ENCODE measurements at places on chromosomes 16 and 17.

- no peak for DNase-seq
Measured at GRCh38 chr16:86198206-86199118, 299.5 kb downstream of the IRF8 start.

DNA sequence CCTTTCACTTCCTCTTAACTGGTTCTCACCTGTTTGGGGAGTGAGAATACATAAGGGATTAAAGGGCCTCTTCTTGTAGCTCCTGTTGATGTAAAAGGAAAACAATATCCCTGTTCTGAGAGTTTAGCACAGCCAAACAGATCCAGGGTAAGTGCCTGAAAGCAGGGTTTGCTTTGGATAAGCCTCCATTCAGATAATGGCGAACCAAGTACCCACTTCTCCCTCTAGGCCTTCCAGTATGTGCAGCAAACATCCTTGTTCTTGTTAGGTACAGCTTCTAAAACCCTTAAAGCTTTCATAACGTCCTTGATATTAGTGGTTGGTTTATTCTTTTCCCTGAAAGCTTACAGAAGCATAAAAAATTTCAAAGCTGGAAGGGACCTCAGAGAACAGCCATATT lies 130.6 kb upstream of the DNAH9 start:
- DNase-seq, result no peak

DNA sequence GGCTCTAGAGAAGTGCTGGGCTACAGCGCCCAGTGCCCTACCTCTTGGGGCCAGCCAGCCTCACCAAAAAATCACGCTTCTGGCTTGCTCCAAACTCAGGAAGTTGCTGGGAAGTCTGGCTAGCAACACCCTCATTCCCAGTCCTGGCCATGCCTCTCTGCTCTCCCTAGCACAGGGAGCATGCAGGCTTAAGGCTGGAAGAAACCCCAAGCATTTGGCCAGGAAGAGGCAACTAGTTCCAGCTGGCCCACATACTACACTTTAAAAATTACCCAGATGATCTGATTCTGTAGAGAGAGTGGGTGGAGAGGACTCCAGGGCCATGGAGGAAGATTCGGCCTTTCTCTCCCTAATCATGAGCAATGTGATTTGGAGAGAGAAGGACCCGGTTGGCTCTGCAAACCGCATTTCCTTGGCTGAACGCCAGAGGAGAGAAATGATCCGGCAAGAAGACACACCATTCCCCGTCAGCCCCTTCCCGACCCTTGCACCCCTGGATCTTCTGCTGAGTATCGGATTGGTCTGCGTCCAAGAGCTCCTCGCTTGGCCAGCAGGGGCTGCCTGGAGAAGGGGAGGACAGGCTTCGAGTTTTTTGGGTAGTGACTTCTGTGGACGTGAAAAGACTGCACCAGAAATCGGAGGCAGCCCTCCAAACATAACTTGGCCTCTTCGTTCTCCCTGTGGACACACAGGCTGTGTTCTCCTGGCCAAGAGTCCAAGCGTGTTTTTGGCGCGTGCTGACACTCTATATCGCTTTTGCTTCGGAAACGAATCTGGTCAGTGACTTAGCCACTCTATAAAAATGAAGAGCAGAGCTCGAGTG lies 406.3 kb downstream of the WWOX start:
- DNase-seq, result peak; percentile 15

- DNase-seq, result no peak
Measured at GRCh38 chr16:84552135-84552534, 47.7 kb upstream of the MEAK7 start.

GRCh38 chr17:31811101-31811500 lies 47.9 kb downstream of the COPRS start:
- no peak for DNase-seq

- no peak for DNase-seq
Measured at GRCh38 chr16:58853854-58854791, 120.0 kb upstream of the GOT2 start.

GRCh38 chr17:67829331-67829730 lies 4.0 kb downstream of the BPTF start:
- no peak for DNase-seq

- DNase-seq, result no peak
Measured at GRCh38 chr17:13047011-13047606, 29.3 kb upstream of the ELAC2 start.

- no peak for DNase-seq
Measured at GRCh38 chr16:89633064-89633631, 19.7 kb downstream of the DPEP1 start.

GRCh38 chr17:78952706-78953105 lies 27.0 kb downstream of the LGALS3BP start:
- no peak for DNase-seq

DNA sequence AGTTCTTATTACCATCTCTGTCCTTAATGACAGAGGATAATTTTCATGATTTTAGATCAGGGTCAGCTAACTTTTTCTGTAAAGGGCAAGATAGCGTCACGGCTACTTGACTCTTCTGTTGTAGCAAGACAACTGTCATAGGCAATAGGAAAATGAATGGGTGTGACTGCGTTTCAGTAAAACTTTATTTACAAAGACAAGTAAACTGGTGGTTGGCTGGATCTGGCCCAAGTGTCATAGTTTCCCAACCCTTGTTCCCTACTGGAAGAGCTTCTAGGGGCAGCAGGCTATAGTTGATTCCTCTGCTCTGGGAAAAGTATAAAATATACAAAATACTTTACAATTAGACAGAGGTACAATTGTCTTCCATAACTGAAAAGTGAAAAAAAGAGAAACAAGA lies 50.6 kb upstream of the VPS4A start:
- DNase-seq, result no peak

DNA sequence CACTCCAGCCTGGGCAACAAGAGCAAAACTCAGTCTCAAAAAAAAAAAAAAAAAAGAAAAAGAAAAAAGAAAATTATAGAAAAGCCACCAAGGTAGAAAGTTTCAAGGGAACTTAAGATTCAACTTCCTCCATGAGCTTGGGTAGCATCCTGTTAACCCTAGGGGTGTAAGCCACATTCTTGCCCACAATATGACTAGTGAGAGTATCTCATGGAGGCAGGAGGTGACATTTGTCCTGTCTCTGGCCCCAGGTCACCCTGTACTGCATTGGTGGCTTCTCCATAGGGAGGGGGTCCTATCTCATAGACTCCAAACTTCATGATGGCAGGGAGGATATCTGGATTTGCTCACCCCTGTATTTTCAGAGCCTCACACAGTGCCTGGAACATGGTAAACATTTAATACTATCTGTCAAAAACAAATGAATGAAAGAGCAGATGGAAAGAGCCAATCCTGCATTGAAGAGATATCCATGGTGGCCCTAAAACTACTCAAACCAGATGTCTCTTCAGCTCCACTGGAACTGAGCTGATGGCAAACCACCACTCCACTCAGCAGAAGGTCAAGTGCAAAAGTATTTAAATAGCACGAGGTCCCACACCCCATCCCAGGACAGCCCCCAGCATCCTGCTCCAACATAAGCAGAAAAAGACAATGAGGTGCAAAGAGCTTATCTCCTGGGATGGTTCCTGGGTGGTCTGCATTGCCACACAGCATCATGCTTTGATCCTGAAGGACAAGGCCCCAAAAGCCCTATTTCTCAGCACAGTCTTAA lies 50.3 kb downstream of the EMP2 start:
- DNase-seq, result no peak

- DNase-seq, result no peak
Measured at GRCh38 chr16:9919460-9919859, 262.8 kb downstream of the GRIN2A start.

DNA sequence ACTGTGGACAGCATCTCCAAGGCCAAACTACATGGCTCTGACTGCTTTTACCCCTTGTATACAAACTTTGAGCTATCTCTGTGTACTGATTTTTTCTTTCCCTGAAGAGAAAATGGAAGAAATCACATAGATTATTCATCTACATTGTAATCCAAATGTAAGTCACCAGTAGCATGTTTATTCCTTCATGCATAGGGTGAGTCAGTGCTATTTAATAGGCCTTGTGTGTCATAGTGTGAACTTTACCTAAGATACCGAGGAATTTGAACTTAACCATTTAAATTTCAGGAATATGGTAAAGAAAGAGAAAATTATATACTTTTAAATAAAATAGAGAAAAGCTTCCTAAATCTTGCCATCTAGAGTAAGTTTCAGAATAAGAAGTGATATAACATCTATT lies 16.5 kb downstream of the PHKB start:
- DNase-seq, result no peak

DNA sequence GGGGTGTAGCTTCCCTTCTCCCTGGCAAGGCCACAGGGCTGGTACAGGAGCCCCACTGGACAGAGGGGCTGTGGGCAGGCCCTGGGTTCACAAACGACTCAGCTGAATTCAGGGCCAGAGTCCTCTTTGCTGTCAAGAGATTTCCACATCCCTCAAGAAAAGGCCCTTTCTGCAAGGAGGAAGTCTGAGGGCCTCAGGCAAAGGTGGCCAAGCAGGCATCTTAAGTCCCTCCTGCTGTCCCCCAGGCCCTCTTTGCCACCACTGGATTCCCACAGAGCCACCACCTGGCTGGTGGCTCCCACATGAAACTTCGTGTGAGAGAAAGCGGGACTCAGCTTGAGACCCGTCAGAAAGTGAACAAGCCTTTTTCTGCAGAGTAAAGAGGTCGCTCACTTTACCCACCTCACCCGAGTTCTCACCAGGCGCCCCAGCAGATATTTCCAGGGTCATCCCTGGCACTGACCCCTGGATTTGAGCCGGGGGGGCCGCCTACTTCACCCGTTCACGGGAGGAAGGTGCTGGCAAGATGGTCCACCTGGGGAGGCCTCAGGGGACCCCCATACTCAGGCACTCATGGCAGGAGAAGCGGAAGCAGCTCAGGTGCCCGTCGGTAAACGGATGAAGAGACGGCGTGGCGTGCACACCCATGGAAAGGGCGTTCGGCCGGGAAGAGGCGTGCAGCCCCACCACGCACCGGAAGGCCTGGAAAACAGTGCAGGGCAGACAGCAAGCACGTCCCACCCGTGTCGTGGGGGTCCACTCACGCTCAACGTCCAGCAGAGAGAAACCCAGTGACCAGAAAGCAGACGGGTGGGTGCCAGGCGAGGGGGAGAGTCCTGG lies 3.6 kb downstream of the RNF166 start:
- DNase-seq, result no peak

- DNase-seq, result no peak
Measured at GRCh38 chr16:81071805-81072204, 5.2 kb downstream of the C16orf46 start.

DNA sequence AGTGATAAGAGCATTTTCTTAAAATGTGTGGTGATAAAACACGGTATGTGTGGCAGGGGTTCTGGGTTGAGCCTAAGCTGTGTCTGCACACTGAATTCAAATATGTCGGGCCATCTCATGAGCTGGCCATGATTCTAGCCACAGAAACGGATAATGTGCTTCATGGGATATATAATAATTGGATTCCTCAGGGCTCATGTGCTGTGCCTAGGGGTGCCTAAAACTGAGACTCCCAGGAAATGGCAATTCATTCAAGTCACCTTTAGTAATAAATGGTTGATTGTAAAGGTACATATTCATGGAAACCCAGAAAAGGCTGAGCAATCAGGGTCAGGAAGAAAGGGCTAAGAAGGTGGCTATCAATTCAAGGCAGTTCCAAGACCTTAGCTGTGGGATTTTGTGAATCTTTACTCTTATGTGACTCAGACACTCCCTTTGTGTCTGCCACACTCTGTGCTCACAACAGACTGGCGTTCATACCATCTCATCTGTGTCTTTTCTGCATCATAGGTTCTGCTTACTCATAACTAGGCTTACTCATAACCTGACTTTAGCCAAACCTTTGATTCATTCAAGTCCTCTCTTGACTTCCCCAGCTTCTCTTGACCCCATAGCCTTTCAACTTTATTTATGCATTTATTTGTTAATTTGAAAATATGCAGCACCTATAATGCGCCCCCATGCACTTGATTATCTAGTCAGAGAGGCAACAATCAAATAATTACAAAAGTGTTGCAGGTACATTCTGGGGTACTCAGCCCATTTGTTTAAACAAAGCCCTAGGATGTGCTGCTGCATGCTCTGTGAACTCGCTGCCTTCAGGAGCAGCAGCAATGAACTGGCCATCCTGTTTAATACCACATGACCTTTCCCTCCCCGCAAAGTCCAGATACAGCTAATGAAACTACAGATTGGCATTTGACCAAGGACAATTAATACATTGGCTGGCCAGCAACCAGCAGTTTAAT lies 28.4 kb upstream of the MED13 start:
- no peak for DNase-seq

GRCh38 chr16:18800775-18801144 lies 589 bp downstream of the ARL6IP1 start:
- no peak for DNase-seq

DNA sequence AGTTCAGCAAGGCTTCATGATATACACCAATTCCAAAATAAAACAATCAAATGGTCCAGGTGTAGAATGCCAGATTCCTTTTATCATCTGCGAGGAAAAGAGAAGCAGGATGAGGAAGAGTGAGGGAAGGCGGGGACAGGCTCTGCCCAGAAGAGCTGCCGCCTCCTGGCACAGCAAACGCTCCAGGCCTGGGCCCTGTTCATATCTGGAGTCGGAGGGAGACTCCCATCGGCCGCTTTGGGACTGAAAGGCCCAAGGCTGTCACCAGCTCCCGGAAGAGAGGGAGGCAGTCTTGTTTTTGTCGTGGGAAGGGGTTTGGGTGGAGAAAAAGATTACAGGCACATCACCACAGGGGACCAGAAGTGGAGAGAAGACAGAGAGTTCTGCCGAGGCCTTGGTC lies 29.0 kb upstream of the SLC25A19 start:
- no peak for DNase-seq

DNA sequence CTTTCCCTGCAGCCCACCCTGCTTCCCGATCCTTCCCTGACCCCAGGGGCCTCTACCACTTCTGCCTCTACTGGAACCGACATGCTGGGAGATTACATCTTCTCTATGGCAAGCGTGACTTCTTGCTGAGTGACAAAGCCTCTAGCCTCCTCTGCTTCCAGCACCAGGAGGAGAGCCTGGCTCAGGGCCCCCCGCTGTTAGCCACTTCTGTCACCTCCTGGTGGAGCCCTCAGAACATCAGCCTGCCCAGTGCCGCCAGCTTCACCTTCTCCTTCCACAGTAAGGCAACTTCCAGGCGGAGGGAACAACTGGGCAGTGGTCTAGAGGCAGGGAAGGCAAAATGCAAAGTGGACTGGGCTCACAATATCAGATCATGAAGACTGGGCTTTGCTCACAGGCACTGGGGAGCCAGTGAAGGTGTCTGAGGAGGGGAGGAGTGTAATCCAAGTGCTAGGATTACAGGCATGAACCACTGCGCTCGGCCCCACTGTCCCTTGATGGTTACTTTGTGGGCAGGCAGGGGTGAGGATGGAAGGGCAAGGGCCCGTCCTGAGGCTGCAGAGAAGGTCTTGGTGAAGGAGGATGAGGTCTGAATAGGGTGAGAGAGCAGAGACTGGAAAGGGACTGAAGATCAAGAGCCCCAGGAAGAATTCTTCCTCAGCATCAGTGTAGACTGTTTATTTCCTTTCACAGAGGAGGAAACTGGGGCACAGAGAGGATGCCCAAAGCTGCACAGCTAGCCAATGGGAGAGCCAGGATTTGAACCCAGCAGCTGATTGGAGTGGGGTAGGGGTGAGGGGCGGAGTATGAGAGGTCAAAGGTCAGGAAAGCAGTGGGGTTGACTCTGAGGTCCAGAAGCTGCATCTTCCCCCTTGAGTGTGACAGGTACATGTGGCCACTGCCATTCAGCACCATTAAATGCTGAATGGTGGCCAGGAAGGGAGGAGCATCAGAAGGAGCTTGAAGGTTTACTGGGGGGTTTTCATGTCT lies 16.5 kb upstream of the ADGRG3 start:
- no peak for DNase-seq
